Smooth muscle cell of the brain vasculature (primary cell): ENCODE measurements at places on chromosomes 13 and 19.

DNA sequence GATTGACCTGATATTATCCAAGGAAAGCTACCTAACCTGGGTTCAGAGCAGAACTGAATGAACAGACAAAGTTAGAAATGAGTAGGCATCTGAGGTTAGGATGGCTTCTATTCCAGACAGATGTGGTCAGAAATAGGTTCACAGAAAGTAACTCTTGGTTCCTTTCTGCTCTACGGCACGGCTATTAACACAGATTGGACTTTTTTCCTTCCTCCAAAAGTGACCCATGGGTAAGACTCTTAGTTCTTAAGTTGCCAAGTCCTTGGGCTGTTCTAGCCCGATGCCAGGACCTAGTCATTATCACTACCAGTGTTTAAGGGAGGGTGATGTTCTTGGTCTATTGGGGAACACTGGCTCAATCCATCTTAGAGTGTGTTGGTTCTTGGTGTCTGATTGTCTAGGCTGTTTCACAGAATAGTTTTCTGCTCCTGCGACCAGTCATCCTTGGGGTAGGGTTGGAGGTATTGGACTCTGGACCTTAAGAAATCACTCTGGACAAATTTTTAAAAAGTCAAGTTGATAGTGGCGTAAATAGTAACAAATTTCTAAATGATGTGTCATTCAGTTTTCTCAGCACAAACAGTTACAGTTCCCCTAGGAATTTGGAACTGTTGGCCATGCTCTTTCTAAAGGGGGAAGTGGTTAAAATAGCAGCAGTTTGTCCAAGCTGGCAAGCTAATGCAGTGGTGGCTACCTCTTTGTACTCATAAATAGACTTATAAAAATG is 60.1 kb upstream of the MYCBP2 start:
- no peak for DNase-seq

GRCh38 chr13:113428871-113429607 is 24.2 kb downstream of the ADPRHL1 start:
- DNase-seq: no peak

- DNase-seq: no peak
These were observed 13.0 kb downstream of the MYCBP2 start for GRCh38 chr13:77313923-77314322.

DNA sequence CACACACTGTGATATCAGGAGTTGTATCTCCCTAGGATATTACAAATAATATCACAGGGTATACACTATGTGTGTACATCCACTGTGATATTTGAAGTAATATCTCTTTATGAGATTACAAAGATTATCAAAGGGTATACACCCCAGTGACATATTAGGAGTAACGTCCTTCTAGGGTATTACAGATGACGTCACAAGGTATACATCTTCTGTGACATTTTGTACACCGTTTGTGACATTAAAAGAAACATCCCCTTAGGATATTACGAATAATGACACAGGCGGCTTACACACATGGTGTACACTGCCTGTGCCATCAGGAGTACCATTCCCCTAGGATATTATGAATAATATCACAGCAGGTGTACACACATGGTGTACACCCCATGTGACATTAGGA is 13.4 kb upstream of the RGCC start:
- no peak for DNase-seq

DNA sequence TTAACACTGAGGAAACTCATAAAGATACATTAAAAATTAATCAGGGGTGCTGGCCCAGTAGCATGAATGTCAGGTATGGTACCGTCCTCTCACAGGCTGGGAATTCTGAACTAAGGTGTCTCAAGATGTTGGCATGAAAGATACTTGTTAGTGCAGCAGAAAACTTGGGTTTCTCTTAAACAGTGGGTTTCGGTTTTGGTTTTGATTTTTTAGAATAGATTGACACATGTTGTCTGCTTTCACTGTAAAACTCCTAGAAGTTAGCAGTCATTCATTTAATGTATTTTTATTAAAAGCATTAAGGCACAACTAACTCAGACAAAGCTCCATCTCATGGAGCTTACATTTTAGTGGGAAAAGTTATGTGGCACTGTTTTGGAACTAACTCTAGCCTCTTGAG is 3.5 kb upstream of the OBI1 start:
- no peak for DNase-seq

DNA sequence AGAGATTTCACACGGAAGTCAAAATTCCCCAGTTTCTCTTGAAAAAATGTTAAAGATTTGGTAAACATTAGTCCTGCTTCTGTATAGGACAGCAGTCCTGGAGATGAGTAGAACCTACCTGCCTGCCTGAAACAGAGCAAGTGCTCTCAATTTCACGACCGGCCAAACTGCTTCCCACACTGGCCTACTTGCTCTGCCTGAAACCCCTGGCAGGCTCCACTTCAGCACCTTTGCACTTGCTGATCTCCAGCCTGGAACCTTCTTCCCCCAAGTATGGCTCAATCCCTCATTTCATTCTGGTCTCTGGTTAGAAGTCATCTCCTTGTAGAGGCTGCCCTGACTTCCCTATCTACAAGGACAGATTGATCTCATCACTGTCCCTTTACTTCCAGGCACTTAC is 271.4 kb downstream of the DLEU7 start:
- no peak for DNase-seq

DNA sequence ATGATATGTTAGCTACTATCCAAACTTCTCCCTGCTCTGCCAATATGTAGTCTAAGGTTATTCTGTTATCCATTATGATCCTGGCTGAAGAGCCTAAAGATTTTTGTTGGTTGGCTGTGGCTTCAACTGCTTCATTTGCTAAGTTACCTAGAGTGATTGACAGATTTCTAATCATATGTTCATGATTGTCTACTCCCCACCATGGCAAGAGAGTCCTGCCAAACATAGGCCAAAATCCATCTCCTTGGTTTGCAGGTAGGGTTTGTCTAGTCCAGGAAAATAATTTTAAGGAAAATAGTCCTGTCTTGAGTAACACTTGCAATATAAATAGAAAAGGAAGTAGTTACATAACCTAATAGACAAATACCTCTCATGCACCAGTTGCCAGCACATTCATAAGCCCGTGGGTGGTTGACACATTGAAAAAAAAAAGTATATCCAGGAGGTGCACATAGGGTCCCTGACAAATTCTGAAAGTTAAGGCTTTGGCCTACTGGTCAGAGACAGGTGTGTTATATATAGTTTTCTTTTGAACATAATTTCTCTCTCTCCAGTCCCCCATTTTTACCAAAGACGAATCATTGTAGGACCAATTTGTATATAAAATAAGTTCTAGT is 5.4 kb upstream of the CBY2 start:
- no peak for DNase-seq

DNA sequence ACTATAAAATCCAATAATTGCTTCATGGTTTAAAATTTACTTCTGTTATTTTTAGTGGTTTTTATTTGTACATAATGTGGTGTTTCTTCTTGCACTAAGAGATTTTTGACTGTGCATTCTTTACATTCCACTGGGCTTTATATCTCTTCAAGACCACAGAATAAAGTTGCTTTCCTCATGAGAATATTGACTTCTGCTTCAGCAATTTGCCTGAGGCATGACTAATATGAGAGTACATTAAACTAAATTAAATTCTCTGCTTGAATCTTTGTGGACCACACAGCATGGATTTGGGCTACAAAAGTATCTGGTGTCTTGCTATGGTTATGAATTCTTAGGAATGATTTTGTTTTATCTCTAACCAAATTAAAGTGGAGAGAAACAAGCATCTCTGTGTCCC is 1463.4 kb upstream of the PCDH20 start:
- DNase-seq: peak; percentile 9

DNA sequence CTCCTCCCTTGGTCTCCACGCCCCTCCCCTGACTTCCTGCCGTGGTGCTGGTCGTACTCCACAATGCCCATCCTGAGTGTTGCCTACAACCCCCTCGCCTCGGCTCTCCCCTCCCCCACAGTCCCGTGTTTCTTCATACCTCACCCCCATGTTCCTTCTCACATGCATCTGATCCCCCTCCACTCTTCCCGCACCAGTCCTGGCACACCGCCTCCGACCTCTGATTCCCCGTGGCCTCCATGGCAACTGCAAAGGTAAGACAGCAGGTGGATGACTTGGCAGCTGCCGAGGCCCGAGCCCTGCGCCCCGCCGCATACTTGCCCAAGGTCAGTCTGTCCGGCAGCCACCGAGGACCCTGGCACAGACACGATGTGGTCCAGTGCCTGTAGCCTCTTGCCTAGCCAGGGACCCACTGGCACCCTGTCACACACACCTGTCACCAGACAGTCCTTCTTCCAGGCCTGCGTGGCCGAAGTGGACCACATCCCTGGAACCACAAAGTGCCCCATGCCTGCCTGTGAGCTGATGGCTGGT is 16.1 kb upstream of the SDHAF1 start:
- no peak for DNase-seq
